ENCODE measurements at places on chromosomes 7 and 10.

GRCh38 chr7:155166673-155167370, 96.7 kb downstream of the HTR5A start:
- H3K4me3 ChIP-seq, result no peak overlapping the region
- H3K4me1 ChIP-seq, result no peaks in the 10 kb centered on the region
- H3K36me3 ChIP-seq, result no peaks in the 10 kb centered on the region
- no peak for DNase-seq

DNA sequence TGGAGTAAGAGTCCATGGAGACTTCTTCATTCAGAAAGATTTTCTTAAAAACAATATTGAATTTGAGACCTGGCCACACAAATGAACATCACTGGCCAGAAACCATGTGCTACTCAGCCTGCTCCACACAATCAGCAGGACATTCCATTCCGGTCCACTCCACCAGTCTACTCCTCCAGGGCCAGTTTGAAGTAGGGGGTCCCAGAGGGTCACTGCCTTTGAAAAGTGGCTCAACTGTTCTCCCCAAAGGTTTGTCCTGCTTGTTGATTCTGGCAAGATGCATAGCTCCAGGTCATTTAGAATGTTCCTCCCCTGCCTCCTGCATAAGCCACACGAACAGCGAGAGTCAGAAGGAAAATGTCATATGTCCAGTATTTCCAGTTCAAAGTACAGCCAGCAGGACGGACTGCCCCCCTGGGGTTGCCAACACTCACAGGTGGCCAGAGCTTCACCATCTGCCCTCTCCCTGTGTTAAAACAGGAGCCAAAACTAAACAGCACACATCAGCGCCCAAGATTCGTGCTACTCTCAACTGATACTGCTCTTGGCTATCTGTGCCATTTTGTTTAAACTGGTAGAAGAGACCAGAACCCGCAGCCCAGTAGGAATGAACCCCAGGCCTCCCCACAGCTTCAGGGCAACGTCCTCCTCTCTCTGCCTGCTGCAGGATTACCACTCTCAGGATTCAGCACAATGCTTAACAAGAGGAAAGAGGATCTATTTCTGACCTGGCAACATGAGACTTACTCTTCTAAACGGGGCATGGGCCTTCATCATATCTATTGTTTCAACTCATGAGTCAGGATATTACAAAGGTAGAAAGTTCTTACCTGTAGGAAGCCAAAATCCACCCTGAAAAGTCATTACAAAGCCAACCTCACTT, 11.3 kb downstream of the GRB10 start:
- H3K27me3 ChIP-seq, result no peaks in the 10 kb centered on the region
- no peaks in the 10 kb centered on the region for H3K36me3 ChIP-seq
- peaks cover 52% of the 10 kb centered on the region for H3K4me1 ChIP-seq
- H3K4me3 ChIP-seq, result no peak overlapping the region
- DNase-seq, result no peak

GRCh38 chr7:34772296-34772938, 114.4 kb downstream of the NPSR1 start:
- no peak overlapping the region for H3K4me3 ChIP-seq
- no peaks in the 10 kb centered on the region for H3K4me1 ChIP-seq
- H3K27me3 ChIP-seq, result peaks cover 27% of the 10 kb centered on the region
- DNase-seq, result no peak
- H3K27ac ChIP-seq, result no peak overlapping the region
- no peaks in the 10 kb centered on the region for H3K36me3 ChIP-seq

- H3K27me3 ChIP-seq, result no peaks in the 10 kb centered on the region
- peak overlapping the region; percentile 80 for H3K27ac ChIP-seq
- H3K4me1 ChIP-seq, result peaks cover 57% of the 10 kb centered on the region
These were observed 72.9 kb upstream of the GRID1 start for GRCh38 chr10:86439544-86439943.

Data from chondrocyte (in vitro differentiated cells).